ENCODE measurements at places on chromosomes 7 and 10. TPM values are rescaled to one million over a fixed set of nuclear protein-coding genes. Genes with fewer than 3 reads are reported as not detected.

The HOXA6 gene
- total RNA-seq: 3.2 TPM

The MRPS17 gene
- 11.9 TPM for total RNA-seq

The WBP1L gene
- total RNA-seq: 47.3 TPM

The SRGN gene
- 756 TPM for total RNA-seq

The HOXA9 gene
- total RNA-seq: 17.9 TPM

The ABLIM1 gene
- 5.2 TPM for total RNA-seq

The CISD1 gene
- 44.3 TPM for total RNA-seq

The CYP2C8 gene
- total RNA-seq: not detected

The KCNK18 gene
- not detected for total RNA-seq

The SEPTIN14 gene
- total RNA-seq: not detected

The TMEM178B gene
- total RNA-seq: not detected

The LIPF gene
- not detected for total RNA-seq

The CD36 gene
- not detected for total RNA-seq

The SOSTDC1 gene
- 0.29 TPM for total RNA-seq

The FAM180A gene
- 1.7 TPM for total RNA-seq

The PON1 gene
- not detected for total RNA-seq

The FOXP2 gene
- total RNA-seq: 0.53 TPM

The NPFFR1 gene
- not detected for total RNA-seq

The SH2D4B gene
- total RNA-seq: not detected

The RHOBTB1 gene
- 10.3 TPM for total RNA-seq

The PALS2 gene
- 16.1 TPM for total RNA-seq

The FAM25A gene
- not detected for total RNA-seq

The DGKB gene
- 0.89 TPM for total RNA-seq

The TMEM273 gene
- not detected for total RNA-seq

The NACAD gene
- total RNA-seq: 3.5 TPM

The PRPS1L1 gene
- total RNA-seq: not detected

The MBL2 gene
- total RNA-seq: not detected

The GFRA1 gene
- 0.18 TPM for total RNA-seq

The HOXA1 gene
- 1.7 TPM for total RNA-seq

The AGAP4 gene
- total RNA-seq: 5.5 TPM

The FAM20C gene
- total RNA-seq: 71.2 TPM

The UTF1 gene
- total RNA-seq: not detected

The STAMBPL1 gene
- total RNA-seq: 60.8 TPM

The NRG3 gene
- total RNA-seq: not detected

The CLCN1 gene
- not detected for total RNA-seq

The EBLN1 gene
- not detected for total RNA-seq

The ELMO1 gene
- not detected for total RNA-seq

The SEMA3C gene
- total RNA-seq: 388 TPM

The CYP2E1 gene
- 0.18 TPM for total RNA-seq

The ZNF736 gene
- 3.2 TPM for total RNA-seq

The STRIP2 gene
- 6.1 TPM for total RNA-seq

The AKAP9 gene
- 13.5 TPM for total RNA-seq

The TRPV5 gene
- not detected for total RNA-seq

The FBXO24 gene
- total RNA-seq: under 0.01 TPM

The LEP gene
- not detected for total RNA-seq

The NRAP gene
- total RNA-seq: not detected

The KLF14 gene
- total RNA-seq: not detected
